H54 (cell line): ENCODE measurements at places on chromosomes 11 and 22.

DNA sequence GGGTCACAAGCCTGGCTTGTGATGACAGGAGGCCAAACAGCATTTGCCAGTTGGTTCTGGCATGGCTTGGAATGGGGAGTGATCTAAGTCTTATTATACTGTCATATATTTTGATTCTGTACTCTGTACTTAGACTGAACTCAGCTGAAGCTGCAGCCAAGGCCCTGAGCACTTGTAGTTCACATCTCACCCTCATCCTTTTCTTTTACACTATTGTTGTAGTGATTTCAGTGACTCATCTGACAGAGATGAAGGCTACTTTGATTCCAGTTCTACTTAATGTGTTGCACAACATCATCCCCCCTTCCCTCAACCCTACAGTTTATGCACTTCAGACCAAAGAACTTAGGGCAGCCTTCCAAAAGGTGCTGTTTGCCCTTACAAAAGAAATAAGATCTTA is 843 bp downstream of the OR56B1 start:
- DNase-seq = no peak

DNA sequence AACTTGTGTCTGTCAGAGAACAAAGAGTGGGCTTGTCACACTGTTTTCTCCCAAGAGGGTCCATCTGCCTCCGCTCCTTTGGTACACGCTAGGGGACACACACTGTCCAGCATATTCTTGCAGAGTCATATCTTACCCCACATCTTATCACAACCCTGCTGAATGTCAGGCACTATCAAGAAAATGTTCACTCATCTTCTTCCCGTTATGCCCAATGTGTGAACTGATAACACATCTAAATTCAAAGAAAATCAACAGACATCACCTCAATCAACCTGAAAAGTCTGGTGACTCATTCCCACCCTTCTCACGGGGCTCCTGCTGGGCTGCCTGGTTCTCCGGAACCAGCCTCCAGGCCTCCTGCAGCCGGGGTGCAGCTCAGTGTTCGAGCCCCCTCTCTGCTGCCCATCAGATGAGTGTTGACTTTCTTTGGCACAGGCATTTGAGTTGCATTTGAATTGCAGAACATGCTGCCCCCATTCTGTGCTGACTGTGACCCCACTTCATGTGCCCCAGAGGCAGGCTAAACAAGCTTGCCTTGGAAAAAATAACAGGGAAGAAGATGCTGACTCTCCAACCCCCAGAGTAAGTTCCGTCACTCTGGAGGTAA is 19.4 kb downstream of the GRAP2 start:
- DNase-seq = no peak

- DNase-seq = no peak
Observed at GRCh38 chr11:117201658-117202305, 2.6 kb downstream of the TAGLN start.

- DNase-seq = no peak
Observed at GRCh38 chr11:100774132-100774531, 87.0 kb downstream of the ARHGAP42 start.
